Heart right ventricle (tissue), 16 donors: ENCODE measurements at places on chromosomes 2 and 18.
A peak's percentile ranks its signal among the peaks of the same experiment; 100 is the strongest.

GRCh38 chr18:76429262-76430126, 65.5 kb downstream of the ZNF516 start:
- no peak for DNase-seq

- DNase-seq = no peak
These were observed 563.2 kb downstream of the RNF144A start for GRCh38 chr2:7480431-7480830.

GRCh38 chr2:204026294-204026693, 89.7 kb downstream of the ICOS start:
- no peak for DNase-seq

GRCh38 chr2:171004833-171005232, 75.8 kb downstream of the GORASP2 start:
- no peak for DNase-seq

DNA sequence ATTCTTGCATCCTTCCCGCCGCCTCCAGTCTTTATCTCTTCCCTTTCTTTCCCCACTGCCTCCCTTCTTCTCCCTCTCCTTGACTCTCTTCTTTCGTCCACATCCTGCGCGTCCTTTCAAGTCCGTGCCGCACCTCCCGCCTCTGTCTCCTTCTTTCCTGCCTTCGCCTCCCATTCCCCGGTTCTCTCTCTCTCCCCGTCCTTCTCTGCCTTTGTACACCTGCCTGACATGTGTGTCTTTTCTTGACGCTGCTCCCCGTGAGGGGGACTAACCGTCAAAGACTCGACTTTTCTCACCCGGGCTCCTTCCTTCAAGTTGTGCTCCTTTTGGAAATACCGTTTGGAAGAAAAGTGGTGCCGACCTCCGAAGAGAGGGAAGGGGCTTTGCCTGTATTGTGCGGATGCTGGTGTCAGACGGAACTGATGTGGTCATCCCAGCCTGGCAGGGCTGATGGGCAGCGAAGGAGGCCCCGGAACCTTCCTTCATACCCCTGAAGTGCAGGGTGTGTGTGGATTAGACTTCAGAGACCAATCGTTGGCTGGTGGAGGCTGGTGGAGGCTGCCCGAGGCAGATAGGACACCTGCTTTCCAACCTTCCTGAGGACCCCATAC, 879 bp downstream of the TMEM178A start:
- no peak for DNase-seq

DNA sequence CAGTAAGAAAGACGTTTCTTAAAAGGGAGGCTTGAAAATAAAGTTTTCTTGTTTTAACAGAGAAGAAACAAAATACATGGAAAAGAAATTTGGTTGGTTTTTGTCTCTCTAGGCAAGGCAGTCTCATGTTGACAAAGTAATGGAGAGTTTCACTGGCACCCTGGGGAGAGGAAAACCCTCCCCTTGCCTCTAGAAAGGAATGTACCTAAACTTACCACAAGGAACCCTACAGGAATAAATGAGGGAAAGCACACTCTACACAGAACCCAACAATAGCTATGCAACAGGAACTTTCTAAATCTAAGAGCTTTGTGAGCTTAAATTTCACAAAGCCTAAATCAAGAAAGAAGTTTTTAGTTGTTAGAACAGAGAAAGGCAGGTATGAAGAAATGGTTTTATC, 37.0 kb downstream of the FIGN start:
- no peak for DNase-seq

GRCh38 chr2:100060875-100061274, 81.5 kb downstream of the AFF3 start:
- DNase-seq = no peak

GRCh38 chr2:35585972-35586371, 769.6 kb upstream of the CRIM1 start:
- no peak for DNase-seq

- DNase-seq = no peak
These were observed 208.9 kb upstream of the CNTNAP5 start for GRCh38 chr2:123816203-123816602.

- DNase-seq = no peak
These were observed 85.5 kb upstream of the TMEM247 start for GRCh38 chr2:46393865-46394264.

- DNase-seq = peak; percentile 1
These were observed 108.7 kb downstream of the NDUFA10 start for GRCh38 chr2:239916205-239917124.

GRCh38 chr2:39837856-39838453, 58.9 kb upstream of the THUMPD2 start:
- no peak for DNase-seq

DNA sequence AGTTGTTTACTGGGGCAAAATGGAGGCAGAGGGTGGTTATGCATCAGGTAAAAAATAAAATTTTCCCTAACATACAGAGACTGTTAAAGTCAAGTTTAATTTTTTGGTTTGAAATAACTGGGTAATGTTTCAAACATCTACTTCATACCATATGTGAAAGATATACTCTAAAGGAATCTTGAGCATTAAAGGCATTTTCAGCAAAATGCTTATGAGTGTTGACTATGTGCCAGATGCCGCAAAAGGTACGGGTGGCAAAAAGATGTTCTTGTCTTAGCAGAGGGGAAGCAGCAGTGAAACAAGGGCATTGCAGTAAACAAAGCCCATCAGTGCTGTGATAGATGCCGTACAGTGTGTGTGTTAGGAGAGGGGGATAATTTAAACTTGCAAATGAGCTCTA, 263.1 kb upstream of the ID2 start:
- no peak for DNase-seq

- DNase-seq = no peak
These were observed 777.8 kb upstream of the RAB6C start for GRCh38 chr2:129201696-129202095.

DNA sequence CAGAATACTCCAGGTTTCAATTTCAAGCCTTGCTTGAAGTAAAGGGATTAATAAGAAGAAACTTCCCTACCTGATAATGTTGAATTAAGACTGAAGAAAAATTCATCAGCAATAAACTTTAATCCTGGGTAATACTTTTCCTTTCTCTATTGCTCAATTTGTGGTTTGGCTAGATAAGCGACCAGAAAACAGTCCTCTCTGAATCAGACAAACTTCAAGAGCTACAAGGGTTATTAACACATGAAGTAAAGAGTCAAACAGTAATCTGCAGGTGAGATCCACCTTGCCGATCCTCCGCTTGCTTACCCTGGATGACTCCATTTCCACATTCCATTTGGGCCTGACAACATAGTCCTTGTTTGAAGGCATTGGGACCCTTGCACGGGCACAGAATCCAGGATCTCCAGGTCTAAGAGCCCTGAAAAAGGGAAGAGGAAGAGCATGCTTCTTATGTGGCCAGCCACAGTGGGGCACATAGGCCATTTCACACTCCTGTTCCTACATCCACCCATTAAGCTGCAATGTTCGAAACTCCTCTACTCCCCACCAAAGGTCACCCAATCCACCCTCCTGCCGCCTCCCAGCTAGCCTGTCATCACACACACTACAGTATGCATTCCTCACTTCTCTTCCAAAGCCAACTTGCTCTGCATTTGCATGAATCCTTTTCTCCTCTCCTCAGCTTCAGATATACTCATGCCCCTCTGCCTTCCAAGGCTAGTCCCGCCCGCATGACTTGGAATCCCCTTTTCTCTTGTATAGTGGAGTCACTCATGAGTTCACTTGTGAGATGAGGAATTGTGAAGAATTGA, 39.8 kb downstream of the IWS1 start:
- no peak for DNase-seq

GRCh38 chr2:192298664-192299063, 103.9 kb upstream of the TMEFF2 start:
- DNase-seq = no peak
